Kidney capillary endothelial cell (primary cell): ENCODE measurements at places on chromosomes 3 and 15.

GRCh38 chr15:57637846-57638245 is 46.1 kb downstream of the MYZAP start:
- DNase-seq, result peak; percentile 35

DNA sequence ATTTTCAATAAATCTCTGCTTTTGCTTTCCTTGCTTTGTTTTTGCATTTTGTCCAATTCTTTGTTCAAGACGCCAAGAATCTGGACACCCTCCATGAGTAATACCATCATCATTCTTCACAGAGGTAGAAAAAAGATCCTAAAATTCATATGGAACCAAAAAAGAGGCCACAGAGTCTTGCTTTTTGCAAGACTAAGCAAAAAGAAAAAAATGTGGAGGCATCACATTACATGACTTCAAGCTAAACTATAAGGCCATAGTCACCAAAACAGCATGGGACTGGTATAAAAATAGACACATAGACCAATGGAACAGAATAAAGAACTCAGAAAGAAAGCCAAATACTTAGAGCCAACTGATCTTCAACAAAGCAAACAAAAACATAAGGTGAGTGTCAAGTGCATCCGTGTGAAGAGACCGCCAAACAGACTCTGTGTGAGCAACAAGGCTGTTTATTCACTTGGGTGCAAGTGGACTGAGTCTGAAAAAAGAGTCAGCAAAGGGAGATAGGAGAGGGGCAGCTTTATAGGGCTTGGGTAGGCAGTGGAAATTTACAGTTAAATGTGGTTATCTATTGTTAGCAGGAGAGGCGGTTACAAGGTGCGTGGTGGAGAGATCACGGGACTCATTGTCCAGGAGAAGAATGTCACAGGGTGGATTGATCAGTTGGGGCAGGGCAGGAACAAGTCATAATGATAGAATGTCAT is 10.9 kb downstream of the STRIT1 start:
- DNase-seq, result no peak

GRCh38 chr3:185843126-185843525 is 18.3 kb upstream of the IGF2BP2 start:
- no peak for DNase-seq

GRCh38 chr15:75062706-75063105 is 39.3 kb downstream of the PPCDC start:
- DNase-seq, result no peak

DNA sequence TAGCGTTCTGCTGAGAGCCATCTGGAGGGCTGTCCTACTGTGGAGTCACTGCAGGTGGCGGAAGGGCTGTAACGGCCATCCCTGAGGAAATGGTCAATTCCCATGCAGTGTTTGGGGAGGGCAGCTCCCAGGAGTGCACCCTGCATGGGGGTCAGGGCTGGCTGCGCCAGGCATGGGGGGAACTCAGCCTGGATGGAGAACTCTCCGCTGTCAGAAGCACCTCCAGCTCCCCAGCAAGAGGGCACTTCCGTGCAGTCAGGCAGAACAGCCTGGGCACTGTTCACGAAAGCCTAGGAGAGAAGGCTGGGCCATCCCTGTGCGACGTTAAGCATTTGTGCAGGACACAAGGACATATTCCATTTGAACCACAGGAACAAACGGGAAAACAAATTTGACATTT is 105.2 kb downstream of the LRIG1 start:
- DNase-seq, result no peak

- DNase-seq, result no peak
Measured at GRCh38 chr15:70171256-70171886, 73.7 kb upstream of the TLE3 start.

GRCh38 chr3:164018500-164018899 is 1059.8 kb downstream of the SI start:
- DNase-seq, result no peak

- DNase-seq, result no peak
Measured at GRCh38 chr15:60347480-60348049, 50.2 kb downstream of the ANXA2 start.

DNA sequence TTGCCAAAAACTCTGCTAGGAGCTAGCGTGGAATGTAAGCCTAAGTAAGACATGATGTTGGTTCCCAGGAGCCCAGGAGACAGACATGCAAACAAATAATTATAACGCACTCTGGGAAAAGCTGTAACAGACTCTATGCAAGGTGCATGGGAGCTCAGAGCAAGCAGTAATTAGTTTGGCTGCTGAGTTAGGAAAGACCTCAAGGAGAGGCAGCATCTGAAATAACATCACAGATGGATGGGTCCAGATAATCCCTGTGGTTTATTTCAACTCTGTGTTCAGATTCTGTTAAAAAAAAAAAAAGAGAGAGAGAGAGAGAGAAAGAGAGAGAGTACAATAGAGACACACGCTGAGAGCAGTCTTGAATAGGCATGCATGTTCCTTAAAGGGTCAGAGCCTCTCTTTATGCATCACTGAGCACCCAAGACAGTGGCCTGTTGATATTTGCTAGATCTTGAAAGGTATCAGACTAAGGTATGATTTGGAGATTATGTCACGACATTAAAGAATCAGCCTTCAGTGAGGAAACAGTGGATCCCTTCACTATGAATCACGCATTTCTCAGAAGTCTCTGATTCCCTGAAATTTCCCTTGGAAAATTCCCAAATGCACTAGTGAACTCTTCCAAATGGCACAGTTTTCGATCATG is 124.4 kb upstream of the LIPC start:
- DNase-seq, result no peak

- peak; percentile 85 for DNase-seq
Measured at GRCh38 chr3:69739204-69740102, at the start of gene MITF. MITF (plus strand) TSS chr3:69739464; CDS start chr3:69739598, 134 bp downstream.

DNA sequence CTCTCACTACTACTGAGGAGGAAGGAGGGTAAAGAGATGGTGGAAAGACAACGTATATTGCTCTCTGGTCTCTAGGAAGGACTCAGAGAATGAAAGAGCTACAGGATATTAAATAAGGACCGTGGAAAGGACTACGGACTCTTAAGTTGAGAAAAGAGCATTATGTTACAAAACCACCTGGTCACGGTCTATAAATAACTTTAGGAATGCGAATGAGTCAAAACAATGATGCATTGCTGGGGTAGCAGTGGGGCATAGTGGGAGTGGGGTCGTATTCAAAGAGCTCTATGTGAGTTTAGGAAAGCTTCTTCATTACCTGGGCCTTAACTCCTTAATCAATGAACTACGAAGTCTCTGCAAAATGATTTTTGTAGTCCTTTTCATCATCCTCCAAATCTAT is 295.7 kb upstream of the SOX14 start:
- DNase-seq, result no peak

- no peak for DNase-seq
Measured at GRCh38 chr15:79743032-79743431, 153.8 kb downstream of the MTHFS start.
